Posterior cingulate gyrus (tissue), 11 donors: ENCODE measurements at places on chromosomes 12 and 14.
A peak's percentile ranks its signal among the peaks of the same experiment; 100 is the strongest.

DNA sequence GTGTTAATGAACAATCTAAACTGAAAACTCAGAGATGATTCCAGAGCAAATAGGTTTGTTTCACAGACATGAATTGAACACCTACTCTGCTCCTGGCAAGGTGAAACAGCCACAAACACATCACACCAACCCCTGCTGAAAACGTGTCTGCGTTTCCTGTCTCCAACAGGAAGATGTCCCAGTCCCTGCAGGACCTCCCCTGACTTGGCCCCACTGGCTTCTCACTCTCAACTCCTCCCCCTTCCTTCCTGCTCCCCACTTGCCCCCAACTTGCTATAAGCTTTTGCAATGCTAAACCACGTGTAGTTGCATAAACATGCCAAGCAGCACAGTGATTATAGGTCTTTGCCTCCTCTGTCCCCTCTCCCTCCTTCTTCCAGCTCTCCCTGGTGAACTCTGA, 567.6 kb downstream of the BCL11B start:
- no peak for DNase-seq

- no peak for DNase-seq
Measured at GRCh38 chr14:62896932-62897456, 148.3 kb downstream of the KCNH5 start.

GRCh38 chr14:102927346-102927877, 4.9 kb downstream of the AMN start:
- DNase-seq: no peak

DNA sequence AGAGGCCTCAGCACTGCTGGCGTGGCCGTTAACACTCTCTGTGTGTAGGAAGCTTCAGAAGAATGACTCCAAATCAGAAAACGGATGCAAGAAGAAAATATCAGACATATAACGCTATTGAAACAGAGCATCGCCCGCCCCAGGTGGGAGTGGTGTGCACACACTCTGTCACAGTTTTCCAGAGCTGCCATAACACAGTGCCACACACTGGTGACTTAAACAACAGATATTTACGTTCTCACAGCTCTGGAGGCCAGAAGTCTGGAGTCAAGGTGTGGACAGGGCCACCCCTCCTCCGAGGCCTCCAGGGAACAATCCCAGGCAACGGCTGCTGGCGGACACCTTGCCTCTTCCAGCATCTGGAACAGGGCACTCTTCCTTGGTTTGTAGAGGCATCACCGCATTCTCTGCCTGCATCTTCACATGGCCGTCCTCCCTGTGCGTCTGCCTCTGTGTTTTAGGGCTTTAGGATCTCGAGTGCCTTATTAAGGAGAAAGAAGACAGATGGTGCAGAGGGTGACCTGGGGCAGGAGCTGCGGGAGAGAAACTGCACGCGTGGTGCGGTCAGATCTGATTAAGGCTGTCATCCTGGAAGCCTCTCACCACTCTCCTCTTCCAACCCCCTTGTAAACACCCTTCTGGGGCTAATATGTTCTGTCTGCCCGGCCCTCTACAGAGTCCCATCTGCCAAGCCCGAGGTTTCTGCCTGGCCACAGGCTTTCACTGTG, 141.0 kb downstream of the SLC15A4 start:
- no peak for DNase-seq

DNA sequence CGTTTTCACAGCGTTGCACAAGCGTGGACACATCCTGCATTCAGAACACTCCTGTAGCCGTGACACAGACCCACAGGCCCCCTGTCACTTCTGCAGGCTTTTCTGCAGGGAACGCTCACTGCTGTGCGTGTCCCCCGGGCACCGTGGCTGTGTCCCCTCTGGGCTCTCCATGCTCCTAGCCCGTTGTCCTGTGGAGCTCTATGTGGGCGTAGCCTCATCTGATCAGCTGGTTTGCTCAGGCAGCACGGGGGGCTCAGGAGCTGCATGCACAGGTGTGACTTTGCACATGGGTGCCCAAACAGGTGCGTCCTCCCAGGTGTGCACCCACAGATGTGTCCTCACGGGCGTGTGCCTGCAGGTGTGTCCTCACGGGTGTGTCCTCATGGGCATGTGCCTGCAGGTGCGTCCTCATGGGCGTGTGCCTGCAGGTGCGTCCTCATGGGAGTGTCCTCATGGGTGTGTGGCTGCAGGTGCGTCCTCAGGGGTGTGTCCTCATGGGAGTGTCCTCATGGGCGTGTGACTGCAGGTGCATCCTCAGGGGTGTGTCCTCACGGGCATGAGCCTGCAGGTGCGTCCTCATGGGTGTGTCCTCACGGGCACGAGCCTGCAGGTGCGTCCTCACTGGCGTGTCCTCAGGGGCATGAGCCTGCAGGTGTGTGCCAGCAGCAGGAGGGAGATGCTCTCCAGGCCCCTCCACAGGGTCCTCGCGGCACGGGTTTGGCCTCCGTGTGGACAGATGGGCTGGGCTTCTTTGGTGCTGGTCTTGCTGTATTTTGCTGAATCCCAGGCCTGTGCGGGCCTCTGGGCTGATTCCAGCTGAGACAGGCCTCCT, 17.5 kb downstream of the MTA1 start:
- DNase-seq: no peak

DNA sequence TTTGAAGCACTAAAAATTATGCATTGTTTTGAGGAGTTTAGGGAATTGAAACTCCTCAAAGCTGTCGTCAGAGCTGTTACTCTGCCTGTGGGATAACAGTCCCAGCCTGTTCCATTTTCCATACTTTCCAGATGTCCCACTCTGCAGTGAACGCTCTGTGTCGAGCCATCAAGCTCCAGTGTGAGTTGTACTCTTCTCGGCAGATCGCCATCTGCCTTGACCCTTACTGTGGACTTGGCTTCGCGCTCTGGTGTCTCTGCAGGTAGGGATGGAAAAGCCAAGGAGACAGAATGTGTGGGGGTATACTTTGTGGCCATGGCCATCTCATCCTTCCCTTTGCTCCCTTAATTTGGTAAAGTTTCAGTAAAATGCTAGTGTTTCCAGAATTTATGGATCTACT, 35.5 kb upstream of the ATF1 start:
- DNase-seq: no peak

GRCh38 chr12:120849765-120850164, 54.4 kb downstream of the SPPL3 start:
- DNase-seq: no peak

DNA sequence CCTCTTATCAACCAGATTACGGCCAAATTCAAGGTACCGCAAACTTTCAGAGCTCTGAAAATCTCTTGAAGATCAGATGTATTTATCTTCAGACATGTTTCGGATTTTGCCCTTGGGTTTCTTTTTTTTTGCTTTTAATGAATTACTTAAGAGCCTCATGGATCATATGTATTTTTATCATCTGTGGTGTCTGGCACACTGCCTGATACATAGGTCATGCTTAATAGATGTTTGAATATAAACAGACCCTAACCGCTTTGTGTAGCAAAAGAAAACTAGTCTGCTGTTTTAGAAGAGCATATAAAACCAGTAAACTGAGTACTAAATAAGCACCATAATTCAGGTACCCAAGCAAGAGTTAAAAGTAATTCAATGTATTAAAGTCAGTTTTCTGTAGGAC, 20.1 kb upstream of the TBK1 start:
- DNase-seq: no peak

GRCh38 chr14:89474464-89474863, 57.4 kb upstream of the FOXN3 start:
- no peak for DNase-seq

GRCh38 chr12:100234166-100234565, 32.7 kb downstream of the DEPDC4 start:
- no peak for DNase-seq

- no peak for DNase-seq
Measured at GRCh38 chr12:86256163-86256562, at the start of gene MGAT4C. MGAT4C (minus strand) TSS chr12:86256391.

DNA sequence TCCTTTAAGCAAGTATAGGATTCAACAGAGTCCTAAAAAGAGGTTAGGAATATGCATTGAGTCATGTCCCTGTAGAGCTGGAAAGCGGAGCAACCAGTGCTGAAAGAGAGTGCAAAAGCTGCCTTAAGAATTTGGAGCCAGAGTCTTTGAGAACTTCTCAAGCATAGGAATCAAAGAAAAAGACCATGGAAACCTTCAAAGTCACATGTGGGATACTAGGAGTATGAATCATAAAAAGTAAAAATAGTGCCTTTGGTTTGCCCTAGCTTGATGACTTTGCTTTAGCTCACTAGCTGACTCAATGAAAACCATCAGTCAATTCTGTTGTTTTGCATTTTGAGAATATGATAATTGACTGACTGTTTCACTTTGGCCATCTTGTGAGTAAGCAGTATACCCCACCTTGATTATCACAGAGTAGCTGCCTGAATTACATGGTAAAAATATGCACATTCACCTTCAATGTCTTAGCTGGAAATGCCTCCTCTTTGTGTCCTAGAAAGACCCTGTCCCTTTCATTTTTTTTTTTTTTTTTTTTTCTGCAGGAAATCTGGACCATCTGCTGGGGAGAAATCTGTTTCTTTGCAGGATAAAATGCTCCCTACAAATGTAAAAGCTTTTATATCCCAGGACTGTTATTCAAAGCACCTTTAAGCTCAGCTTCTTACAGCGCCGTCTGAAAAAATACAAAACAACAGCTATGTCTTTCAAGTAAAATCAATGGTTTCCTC, 248.6 kb upstream of the KRR1 start:
- no peak for DNase-seq

- DNase-seq: no peak
Measured at GRCh38 chr14:80202888-80203562, 8.3 kb downstream of the DIO2 start.

- DNase-seq: no peak
Measured at GRCh38 chr14:92994131-92994676, 71.3 kb downstream of the CHGA start.

- DNase-seq: peak; percentile 90
Measured at GRCh38 chr14:99995700-99996356, 69.4 kb upstream of the EVL start.

- peak; percentile 95 for DNase-seq
Measured at GRCh38 chr14:76829650-76830421, 3.6 kb downstream of the LRRC74A start.

- DNase-seq: no peak
Measured at GRCh38 chr14:96167224-96168148, 37.2 kb upstream of the BDKRB2 start.

GRCh38 chr14:54857830-54858269, 44.8 kb downstream of the GCH1 start:
- no peak for DNase-seq

- no peak for DNase-seq
Measured at GRCh38 chr14:68603533-68604360, 189.1 kb downstream of the ZFP36L1 start.

DNA sequence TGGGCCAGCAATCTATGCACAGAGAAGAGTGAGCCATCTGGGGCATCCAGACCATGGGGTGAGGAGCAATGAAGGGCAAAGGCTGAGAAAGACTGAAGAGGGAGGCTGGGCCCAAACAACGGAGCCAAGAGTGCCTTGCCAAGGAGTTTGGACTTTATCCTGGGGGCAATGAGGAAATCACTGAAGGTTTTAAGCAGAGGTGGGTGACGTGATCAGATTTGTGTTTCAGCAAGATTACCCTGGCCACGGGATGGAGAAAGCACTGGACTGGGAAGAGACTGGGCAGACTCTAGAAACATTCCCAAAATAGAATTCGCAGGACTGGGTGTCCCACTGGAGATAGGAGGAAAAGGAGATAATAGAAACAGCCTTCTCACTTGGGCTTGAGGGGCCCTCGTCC, 65.3 kb downstream of the DPF3 start:
- no peak for DNase-seq

- no peak for DNase-seq
Measured at GRCh38 chr12:2958432-2959191, 585 bp upstream of the TEAD4 start.

- DNase-seq: no peak
Measured at GRCh38 chr12:102685172-102685571, 204.8 kb upstream of the IGF1 start.

DNA sequence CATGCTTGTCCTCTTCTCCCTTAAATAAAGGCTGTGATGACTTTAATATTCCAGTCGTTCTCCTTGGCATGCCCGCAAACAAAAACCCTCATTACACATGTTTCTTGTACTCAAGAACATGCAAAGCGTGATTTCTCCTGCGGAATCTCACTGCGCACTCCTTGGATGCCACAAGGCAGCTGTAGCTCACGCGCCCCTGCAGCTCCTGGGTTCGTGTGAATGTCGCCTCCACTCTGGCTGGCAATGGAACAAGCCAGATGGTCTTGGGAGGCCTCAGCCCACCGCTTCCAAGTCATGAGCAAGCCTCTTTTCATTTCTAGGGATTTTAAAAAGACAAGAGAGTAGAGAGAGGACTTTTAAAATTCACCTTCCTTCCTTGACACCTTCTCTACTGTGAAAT, 403.8 kb downstream of the PCNX1 start:
- peak; percentile 84 for DNase-seq

GRCh38 chr12:123939716-123940626, 32.7 kb downstream of the CCDC92 start:
- DNase-seq: peak; percentile 79

GRCh38 chr14:35331605-35332516, 39.7 kb downstream of the PSMA6 start:
- DNase-seq: no peak

- no peak for DNase-seq
Measured at GRCh38 chr12:118391836-118392235, 15.5 kb downstream of the SUDS3 start.

DNA sequence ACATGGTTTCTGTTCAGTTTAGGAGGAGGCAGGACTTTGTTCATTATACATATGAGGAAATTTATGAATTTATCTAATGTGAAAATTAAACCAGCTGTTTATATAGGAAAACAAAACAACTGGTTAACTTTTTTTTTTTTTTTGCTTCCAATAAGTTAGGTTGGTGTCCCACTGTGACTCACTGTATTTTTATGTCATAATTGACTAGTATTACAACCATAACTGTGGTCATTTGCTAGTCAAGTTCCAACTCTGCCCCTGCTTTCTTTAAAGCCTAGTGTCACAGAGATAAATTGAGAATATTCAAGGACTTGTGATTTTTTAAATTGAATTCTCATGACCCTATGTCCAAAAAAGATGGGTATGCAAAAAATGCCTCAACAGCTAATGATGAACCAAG, 227.7 kb downstream of the BCAT1 start:
- DNase-seq: no peak

DNA sequence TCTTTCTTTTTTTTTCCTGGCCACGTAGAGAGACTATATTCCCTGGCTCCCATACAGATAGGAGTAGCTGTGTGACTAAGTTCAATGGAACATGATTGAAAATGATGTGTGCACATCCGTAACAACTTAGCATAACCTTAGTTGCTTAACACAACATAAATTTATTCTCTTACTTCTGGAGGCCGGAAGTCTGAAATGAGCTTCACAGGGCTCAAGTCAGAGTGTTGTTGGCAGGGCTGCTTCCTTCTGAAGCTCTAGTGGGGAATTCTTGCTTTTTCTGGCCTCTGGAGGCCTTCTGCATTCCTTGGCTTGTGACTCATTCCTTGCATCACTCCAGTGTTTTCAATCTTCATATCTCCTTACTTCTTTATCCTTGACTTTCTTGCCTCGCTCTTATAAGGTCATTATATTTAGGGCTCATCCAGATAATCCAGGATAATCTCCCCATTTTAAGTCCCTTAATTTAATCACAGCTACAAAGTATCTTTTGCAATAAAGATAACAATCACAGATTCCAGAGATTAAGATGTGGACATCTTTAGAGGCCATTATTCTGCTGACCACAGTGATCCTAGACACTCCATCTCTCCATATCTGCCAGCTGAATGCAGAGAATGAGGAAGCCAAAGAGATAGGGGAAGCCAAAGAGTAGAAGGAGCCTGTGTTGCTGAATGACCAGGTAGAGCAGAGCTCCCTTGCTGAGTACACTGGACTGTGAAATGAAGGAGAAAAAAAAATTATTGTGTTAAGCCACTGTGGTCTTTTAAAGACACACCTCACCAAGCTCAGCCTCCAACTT, 21.0 kb upstream of the SNX6 start:
- DNase-seq: no peak
